Retinal pigment epithelial cell (primary cell): ENCODE measurements at places on chromosomes 12 and 14.

DNA sequence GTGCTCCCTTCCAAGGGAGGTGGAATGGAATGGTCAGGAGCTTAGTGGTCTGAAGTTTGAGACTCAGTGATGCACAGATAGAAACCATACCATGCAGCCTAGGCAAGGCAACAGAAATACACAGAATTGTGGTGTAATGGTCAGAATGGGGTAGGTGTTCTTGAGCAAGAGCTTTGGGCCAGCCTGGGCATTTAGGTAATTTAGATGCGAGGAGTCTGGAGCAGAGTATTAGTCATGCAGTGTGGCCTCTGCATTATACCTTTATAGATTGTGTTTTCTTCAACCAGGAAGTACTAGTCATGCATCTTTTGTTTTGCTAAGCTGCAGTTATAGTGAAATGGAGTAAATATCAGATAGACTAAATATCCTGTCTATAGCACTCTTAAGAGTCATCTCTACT is 118.3 kb downstream of the DAAM1 start:
- no peak for DNase-seq

GRCh38 chr14:32469388-32470160 is 140.5 kb downstream of the AKAP6 start:
- DNase-seq: peak; percentile 48

- DNase-seq: peak; percentile 17
Measured at GRCh38 chr12:80837342-80837978, 100.3 kb downstream of the LIN7A start.

GRCh38 chr12:100427078-100427477 is 46.6 kb upstream of the NR1H4 start:
- peak; percentile 43 for DNase-seq

- no peak for DNase-seq
Measured at GRCh38 chr12:121144416-121144914, 11.8 kb downstream of the P2RX7 start.

DNA sequence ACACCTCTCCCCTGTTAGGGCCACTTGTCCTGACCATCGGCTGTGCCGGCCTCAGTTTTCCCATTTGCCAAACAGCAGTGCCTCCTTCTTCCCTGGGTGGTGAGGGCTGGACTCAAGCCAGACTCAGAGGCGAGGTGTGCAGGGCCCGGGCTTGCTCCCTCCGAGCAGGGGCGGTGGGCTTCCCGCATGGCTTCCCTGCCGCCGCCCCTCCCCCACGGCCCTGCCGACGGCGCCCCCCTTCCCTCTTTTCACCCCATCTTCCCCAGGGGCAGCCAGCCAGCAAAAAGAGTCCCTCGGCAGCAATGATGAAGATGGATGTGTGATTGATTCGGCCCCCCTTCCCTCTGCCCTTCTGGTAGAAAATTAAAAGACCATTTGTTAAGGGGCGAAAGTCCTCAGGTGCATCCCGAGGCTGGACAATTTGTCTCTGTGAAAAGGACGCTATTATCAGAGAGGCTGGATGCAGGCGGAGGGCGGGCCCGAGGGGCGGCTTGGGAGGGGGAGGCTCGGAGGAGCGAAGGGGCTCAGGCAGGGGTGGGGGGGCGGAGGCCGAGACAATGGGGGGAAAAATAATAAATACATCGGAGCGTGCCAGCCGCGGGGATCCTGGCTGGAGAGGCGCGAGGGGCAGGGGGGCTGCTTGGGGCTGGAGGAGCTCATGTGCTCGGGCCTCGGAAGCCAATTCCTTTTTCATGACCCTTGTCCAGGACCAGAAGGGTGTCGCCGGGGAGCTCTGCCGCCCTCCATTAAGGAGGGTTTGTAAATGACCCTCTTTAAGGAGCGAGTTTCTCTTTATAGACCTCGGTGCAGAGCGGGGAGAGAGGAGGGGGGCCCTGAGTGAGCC is 48.0 kb upstream of the LHX5 start:
- no peak for DNase-seq

DNA sequence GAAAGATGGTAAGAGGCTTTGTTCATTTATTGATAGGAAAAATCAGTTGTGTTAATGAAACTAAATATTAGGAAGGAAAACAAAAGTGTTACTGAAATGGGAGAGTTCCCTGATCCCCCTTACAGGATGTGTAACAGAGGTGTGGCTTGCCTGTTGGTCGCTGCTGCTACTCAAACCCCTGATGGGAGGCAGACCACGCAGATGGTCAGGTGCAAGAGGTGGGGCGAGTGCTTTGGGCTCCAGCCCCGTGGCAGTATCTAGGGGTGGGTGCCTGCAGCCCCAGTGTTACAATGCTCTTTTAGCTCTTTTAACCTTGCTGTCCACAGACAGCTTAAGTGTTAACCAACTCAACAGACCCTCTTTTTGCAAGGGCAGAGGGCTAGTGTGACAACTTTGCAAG is 319.6 kb upstream of the DCN start:
- no peak for DNase-seq

DNA sequence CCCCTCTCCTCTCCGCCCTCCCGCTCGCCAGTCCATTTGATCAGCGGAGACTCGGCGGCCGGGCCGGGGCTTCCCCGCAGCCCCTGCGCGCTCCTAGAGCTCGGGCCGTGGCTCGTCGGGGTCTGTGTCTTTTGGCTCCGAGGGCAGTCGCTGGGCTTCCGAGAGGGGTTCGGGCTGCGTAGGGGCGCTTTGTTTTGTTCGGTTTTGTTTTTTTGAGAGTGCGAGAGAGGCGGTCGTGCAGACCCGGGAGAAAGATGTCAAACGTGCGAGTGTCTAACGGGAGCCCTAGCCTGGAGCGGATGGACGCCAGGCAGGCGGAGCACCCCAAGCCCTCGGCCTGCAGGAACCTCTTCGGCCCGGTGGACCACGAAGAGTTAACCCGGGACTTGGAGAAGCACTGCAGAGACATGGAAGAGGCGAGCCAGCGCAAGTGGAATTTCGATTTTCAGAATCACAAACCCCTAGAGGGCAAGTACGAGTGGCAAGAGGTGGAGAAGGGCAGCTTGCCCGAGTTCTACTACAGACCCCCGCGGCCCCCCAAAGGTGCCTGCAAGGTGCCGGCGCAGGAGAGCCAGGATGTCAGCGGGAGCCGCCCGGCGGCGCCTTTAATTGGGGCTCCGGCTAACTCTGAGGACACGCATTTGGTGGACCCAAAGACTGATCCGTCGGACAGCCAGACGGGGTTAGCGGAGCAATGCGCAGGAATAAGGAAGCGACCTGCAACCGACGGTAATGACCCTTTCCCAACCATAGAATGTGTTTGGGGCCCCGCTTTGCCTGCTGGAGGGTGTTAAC is 615 bp downstream of the CDKN1B start:
- no peak for DNase-seq

GRCh38 chr12:12333407-12334366 is 16.4 kb downstream of the MANSC1 start:
- no peak for DNase-seq

DNA sequence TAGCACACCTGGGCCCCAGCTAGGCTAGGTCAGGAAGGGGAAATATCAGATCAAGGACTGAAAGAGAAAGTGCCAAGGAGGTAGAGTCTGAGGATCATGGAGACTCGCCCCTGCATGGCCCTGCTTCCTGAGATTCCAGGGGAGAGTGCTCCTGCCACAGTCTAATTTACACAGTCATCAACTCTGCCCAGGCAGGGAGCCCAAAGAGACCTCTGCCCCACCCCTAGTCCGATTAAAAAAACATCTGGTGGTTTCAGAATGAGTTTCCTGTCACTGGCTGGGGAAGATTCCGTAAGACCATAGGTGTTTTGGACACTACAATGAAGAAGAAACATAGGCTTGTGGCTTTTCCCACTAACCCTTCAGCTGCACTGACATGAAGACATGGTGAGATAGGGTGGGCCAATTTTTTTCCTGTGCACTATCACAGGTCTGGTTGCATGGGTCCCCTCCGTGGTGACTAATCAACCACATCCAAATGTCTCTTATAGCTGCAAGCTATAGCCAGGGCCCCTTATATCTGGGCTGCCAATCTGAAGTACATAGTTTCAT is 31.5 kb upstream of the GZMB start:
- no peak for DNase-seq

- no peak for DNase-seq
Measured at GRCh38 chr12:64694130-64695040, 64.8 kb downstream of the GNS start.

DNA sequence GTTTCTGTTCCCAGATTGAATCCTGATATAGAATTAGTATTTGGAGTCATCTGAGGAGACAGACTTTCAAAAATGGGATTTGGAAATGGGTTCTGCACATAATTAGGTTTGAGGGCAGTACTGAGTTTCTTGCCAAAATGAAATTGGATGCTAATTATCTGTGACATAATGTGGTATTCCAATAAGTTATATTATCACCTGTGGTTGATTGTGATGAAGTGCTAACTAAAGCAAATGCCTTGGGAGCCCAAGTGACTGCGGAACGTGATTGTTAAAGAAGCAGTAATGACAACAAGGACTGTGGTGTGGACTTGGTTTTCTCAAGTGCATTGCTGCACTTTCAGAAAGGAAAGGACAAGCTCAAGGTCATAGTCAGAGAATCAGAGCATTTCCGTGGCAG is 337.0 kb downstream of the IPO8 start:
- DNase-seq: no peak

- no peak for DNase-seq
Measured at GRCh38 chr12:31588976-31589375, 2.0 kb downstream of the DENND5B start.

- DNase-seq: no peak
Measured at GRCh38 chr12:72989458-72989947, 717.3 kb downstream of the TRHDE start.

- no peak for DNase-seq
Measured at GRCh38 chr12:31533470-31533869, 57.5 kb downstream of the DENND5B start.

DNA sequence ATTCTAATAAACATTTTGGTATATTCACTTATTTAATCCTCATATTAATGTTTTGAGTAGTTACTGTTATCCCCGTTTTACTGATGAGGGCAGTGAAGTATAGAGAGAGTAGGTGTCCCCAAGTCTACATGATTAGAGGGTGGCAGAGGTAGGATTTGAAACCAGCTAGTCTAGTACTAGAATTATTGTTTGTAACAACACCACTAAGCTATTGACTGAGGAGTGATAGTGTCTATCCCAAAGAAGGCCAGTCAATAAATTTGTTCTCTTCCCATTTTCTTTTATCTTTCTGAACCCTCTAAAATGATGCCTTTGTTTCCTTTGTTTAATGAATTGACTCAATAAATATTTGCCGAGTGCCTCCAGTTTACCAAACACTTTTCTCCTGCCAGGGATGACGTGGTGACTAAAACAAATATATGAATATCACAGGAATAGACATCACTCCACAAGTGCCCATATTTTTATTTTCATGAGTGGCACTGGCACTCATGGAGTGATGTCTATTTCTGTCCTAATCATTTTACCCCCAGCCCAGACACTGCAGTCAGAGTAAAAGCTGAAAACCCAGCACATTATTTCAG is 247.5 kb downstream of the SLC16A7 start:
- no peak for DNase-seq

DNA sequence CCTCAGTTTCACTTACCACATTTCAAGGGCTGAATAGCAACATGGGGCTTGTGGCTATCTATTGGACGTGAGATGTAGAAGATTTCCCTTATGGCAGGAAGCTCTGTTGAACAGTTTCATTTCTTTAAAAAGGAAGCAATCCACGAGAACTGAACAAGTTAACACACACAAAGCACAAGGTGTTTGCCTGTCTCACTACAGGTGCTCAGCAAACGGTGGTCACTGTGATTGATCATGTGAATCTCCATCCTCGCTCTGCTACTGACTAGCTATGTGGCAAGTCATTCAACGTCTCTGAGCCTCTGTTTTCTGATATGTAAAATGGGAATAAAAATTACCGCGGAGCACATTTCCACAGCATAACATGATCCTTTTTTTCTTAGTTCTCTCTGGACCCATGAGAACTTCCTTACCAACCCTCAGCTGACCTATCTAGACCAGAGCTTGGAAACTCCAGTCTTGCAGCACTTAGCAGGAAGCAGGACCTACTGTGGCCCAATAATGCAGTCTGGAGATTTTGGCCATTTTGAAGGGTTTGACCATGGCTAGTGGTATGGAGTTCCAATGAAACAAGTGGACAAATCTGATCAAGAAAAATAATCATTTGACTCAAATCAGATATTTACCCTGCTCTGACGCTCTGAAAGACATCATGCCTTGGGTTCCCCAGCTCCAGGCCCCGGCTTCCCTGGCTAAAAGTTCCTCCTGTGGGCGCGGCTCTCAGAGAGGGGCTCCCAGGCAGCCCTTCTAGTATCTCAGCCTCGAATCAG is 278.8 kb downstream of the ZFP36L1 start:
- no peak for DNase-seq

DNA sequence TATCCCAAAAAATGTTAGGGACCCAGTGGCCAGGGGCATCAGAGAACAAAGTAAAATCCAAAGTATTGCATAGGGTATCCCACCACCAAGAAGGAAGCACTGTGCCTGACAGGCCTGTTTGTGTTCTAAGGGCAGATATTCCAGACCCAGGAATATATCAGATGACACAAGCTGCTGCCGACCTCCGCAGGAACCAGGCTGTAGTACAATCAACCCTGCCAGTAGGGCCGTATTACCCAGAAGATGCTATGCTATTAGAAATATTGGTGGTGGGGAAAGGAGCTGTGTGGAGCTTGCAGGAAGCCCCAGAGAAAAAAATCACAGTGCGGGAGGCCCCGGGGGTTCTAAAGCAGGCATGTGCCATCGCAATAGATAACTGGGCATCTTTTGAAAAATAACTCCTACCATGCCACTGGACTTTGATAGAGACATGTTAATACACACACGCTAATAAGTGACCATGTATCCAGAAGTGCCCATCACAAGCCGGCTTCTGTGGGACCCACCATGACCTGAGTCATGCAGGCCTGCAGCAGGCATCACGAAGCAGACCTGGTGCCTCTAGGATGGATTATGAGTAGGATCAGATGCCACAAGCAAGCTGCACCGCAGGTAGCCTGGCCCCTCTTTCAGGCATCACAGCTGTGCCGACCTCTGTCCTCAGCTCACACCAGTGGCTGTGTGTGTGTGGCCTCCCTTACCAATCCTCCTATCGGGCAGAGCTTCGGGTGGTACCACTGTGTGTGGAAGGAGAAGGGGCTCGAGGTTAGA is 242.7 kb downstream of the BCL11B start:
- no peak for DNase-seq

GRCh38 chr12:9597365-9597764 is 10.4 kb downstream of the KLRB1 start:
- DNase-seq: no peak

GRCh38 chr12:131711551-131712205 is 788 bp downstream of the SFSWAP start:
- DNase-seq: no peak

DNA sequence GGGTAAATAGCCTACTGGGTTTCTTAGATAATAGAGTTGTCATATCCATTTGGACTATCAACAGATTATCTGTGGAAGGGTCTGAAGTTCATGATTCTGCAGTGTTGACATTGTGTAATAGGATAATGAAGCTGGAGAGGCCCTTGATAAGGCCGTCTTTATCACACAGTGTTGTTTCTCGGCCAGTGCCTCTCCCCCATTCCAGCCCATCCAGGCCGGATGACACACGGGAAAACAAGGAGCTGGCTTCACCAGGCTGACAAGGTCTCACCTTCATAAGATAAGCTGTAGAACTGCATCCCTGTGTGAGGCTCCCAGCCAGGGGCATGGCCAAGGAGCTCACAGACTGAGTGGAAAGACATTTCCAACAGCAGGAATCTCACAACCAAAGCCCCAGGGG is 8.7 kb upstream of the EML1 start:
- DNase-seq: no peak

GRCh38 chr12:31261744-31262143 is 64.2 kb downstream of the SINHCAF start:
- no peak for DNase-seq
